Activated CD4-positive, alpha-beta memory T cell treated with anti-CD3 and anti-CD28 coated beads, Interleukin-2, amount 10 ng/mL, durations not matched to agents 7 days and 5 days (primary cell): ENCODE measurements at places on chromosomes 11 and 22.

GRCh38 chr11:30853439-30853838 lies 267.3 kb upstream of the MPPED2 start:
- H3K4me1 ChIP-seq = no peaks in the 10 kb centered on the region
- no peaks in the 10 kb centered on the region for H3K36me3 ChIP-seq
- no peak for DNase-seq
- no peak overlapping the region for H3K4me3 ChIP-seq

DNA sequence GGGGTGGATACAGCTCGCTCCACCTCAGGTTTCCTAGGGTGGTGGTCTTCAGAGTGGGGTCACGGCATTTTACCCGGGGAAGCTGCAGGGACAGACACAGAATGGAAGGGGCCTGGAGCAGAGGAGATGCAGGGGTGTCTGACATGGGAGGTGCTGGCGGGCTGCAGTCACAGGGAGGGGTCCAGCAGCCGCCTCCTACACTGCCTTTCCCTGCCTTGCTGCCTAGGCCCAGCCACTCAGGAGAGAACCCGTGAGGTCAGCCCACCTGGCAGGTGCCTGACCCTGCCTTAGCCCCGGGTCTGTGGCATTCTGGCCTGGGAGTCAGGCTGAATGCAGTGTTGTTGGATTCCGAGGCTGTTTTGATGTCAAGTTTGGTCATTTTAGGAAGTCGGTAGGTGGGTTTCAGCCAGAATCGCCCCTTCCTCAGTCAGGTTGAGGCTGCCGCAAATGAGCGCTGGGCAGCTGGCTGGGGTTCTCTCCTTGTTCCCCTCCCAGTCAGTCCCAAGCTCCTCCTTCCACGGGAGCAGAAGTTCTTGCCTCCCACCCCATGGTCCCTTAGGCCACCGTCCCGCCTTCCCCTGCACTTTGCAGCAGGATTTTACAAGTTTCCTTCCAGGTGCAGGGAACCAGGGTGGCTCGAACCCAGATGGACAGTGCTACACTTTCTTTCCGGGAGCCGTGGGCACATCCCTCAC lies 294.5 kb downstream of the TBC1D22A start:
- no peak for DNase-seq
- H3K4me3 ChIP-seq = no peak overlapping the region
- peaks cover 3% of the 10 kb centered on the region for H3K36me3 ChIP-seq
- peaks cover 9% of the 10 kb centered on the region for H3K4me1 ChIP-seq
- H3K27ac ChIP-seq = no peak overlapping the region

DNA sequence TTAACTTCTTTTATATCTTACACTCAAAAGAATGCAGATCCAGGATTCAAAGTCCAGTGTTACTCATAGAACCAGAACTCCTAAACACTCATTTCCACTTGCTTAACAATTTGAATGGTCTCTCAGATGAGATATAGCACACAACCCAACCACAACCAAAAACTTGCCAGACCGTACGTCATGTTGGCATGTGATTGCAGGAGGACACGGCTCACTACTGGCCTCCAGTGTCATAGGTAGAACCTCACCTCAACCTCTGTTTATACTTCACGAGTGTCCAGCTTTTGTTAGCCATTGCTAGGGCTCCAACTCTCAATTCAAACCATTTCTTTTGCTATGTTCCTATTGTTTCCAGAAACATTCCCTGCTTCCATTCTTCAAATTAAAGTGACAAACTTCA lies 58.5 kb upstream of the PDGFD start:
- no peak for DNase-seq
- no peak overlapping the region for H3K4me3 ChIP-seq

DNA sequence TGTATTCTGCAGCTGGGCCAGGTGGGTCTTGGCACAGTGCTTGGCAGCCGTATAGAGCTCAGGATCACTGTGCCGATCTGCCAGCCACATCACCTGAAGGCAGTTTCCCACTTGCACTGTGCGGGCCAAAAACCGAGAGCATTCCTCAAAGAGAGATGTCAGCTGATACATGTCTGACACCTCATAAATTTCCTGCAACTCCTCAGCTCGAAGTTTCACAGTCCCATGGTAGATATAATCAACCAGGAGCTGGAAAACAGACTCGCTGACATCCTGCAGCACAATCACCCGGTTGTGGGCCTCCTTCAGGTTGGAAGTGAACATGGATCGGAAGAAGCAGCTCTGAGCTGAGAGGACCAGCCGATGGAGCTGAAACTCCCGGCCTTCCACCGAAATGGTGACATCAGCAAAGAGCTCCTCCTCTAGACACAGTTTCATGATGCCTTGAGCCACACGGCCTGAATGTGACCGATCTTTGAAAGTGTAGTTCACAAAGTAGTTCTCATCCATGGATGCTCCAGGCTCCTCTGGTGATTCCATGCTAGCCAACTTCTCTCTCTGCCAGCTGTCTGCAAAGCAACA lies 1.2 kb downstream of the KBTBD4 start:
- H3K27ac ChIP-seq = no peak overlapping the region
- no peaks in the 10 kb centered on the region for H3K27me3 ChIP-seq
- peak overlapping the region; percentile 91 for H3K4me3 ChIP-seq
- peaks cover 39% of the 10 kb centered on the region for H3K4me1 ChIP-seq
- H3K36me3 ChIP-seq = peaks cover 59% of the 10 kb centered on the region

- no peak for DNase-seq
- H3K27me3 ChIP-seq = no peaks in the 10 kb centered on the region
- H3K36me3 ChIP-seq = no peaks in the 10 kb centered on the region
- no peak overlapping the region for H3K4me3 ChIP-seq
- H3K27ac ChIP-seq = no peak overlapping the region
- no peaks in the 10 kb centered on the region for H3K4me1 ChIP-seq
These were observed 4.2 kb upstream of the OR52N4 start for GRCh38 chr11:5749836-5750235.

DNA sequence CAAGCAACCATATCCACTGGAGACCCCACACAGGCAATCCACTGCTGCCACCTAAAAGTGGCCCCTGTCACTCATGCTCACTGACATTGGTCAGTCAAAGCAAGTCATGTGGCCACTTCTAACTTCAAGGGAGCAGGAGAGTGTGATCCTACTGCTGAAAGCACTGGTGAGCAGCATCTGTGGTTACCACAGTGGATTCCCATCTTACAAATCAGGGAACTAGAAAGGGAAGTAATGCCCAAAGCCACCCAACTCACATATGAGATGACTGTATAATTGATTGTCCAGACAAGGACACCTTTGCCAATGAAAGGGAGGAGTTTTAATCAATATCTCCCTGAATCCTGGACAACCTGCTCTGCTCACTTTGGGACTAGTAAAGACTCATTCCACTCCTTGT lies 17.7 kb downstream of the RCN1 start:
- no peak for DNase-seq
- H3K27ac ChIP-seq = no peak overlapping the region
- H3K4me1 ChIP-seq = peaks cover 4% of the 10 kb centered on the region
- no peak overlapping the region for H3K4me3 ChIP-seq

GRCh38 chr11:36455658-36456111 lies 54.4 kb downstream of the TRAF6 start:
- H3K4me3 ChIP-seq = no peak overlapping the region
- peaks cover 49% of the 10 kb centered on the region for H3K4me1 ChIP-seq
- H3K36me3 ChIP-seq = peaks cover 27% of the 10 kb centered on the region
- no peak for DNase-seq
- no peak overlapping the region for H3K27ac ChIP-seq
- peaks cover 9% of the 10 kb centered on the region for H3K27me3 ChIP-seq

GRCh38 chr22:37298748-37299495 lies 16.6 kb downstream of the CYTH4 start:
- peaks cover 88% of the 10 kb centered on the region for H3K36me3 ChIP-seq
- DNase-seq = no peak
- H3K27me3 ChIP-seq = no peaks in the 10 kb centered on the region

DNA sequence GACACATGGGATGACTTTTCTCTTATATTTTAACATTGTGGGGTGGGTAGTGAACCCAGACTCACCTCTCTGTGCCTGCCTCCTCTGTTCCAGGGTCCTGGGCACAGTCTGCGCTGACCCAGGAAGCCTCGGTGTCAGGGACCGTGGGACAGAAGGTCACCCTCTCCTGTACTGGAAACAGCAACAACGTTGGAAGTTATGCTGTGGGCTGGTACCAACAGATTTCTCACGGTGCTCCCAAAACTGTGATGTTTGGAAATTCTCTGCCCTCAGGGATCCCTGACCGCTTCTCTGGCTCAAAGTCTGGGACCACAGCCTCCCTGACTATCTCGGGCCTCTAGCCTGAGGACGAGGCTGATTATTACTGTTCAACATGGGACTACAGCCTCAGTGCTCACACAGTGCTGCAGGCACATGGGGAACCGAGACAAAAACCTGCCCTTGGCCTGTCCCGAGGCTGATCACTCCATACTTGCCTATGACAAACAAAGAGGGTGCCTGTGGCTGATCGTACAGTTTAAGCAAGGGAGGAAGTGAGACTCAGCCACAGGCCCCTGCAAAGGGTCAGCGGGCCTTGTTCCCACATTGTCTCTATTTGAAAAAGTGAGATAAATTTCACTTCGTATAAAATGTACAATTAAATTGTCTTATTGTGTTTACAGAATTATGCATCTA lies 43.7 kb upstream of the TOP3B start:
- no peaks in the 10 kb centered on the region for H3K27me3 ChIP-seq
- no peaks in the 10 kb centered on the region for H3K4me1 ChIP-seq
- H3K27ac ChIP-seq = no peak overlapping the region
- DNase-seq = no peak
- H3K4me3 ChIP-seq = no peak overlapping the region

GRCh38 chr11:87712802-87713202 lies 462.4 kb downstream of the RAB38 start:
- no peaks in the 10 kb centered on the region for H3K27me3 ChIP-seq
- H3K4me1 ChIP-seq = no peaks in the 10 kb centered on the region
- no peak overlapping the region for H3K27ac ChIP-seq
- no peak overlapping the region for H3K4me3 ChIP-seq
- DNase-seq = no peak

DNA sequence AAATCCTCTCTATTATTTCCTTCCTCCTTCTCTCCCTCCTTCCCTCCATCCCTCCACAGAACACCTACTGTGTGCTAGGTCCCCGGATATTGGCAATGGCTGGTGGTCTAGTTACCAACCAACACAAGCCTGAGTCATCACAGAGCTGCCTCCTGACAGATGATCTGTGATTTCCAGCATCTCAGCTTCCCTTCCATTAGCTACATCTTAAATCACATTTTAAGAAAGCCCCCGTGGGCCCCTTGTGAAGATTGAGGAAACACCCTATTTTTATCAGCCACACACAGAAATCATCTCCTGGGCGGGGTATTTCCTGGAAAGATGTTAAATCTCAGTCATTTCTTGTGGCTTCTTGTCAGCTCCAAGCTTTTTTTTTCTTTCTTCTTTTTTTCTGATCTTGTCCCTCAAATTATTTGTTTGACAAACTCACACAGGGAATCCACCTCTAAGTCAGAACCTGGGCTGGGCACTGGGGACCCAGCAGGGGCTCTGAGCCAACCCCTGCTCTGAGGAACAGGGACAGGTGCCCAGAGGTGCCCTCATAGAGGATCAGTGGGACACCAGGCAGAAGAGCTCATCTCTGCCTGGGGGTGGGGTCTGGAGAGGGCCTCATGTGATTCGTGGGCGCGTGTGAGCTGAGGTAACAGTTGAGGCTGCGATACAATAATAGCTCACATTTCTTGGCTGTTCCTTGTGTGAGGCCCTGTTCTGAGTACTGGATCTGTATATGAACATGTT lies 42.4 kb downstream of the CACNA1I start:
- H3K4me1 ChIP-seq = peaks cover 20% of the 10 kb centered on the region
- peak overlapping the region; percentile 30 for H3K27ac ChIP-seq
- no peak overlapping the region for H3K4me3 ChIP-seq
- H3K36me3 ChIP-seq = peaks cover 2% of the 10 kb centered on the region

- DNase-seq = peak; percentile 85
- peak overlapping the region; percentile 78 for H3K4me3 ChIP-seq
- peaks cover 30% of the 10 kb centered on the region for H3K36me3 ChIP-seq
- H3K4me1 ChIP-seq = peaks cover 57% of the 10 kb centered on the region
- peak overlapping the region; percentile 100 for H3K27ac ChIP-seq
These were observed 28.8 kb downstream of the TBC1D22A start for GRCh38 chr22:46791201-46791731.

- H3K27ac ChIP-seq = no peak overlapping the region
- no peaks in the 10 kb centered on the region for H3K27me3 ChIP-seq
- peaks cover 63% of the 10 kb centered on the region for H3K36me3 ChIP-seq
- no peak overlapping the region for H3K4me3 ChIP-seq
- no peak for DNase-seq
These were observed 35.0 kb downstream of the HIRA start for GRCh38 chr22:19396561-19396933.

DNA sequence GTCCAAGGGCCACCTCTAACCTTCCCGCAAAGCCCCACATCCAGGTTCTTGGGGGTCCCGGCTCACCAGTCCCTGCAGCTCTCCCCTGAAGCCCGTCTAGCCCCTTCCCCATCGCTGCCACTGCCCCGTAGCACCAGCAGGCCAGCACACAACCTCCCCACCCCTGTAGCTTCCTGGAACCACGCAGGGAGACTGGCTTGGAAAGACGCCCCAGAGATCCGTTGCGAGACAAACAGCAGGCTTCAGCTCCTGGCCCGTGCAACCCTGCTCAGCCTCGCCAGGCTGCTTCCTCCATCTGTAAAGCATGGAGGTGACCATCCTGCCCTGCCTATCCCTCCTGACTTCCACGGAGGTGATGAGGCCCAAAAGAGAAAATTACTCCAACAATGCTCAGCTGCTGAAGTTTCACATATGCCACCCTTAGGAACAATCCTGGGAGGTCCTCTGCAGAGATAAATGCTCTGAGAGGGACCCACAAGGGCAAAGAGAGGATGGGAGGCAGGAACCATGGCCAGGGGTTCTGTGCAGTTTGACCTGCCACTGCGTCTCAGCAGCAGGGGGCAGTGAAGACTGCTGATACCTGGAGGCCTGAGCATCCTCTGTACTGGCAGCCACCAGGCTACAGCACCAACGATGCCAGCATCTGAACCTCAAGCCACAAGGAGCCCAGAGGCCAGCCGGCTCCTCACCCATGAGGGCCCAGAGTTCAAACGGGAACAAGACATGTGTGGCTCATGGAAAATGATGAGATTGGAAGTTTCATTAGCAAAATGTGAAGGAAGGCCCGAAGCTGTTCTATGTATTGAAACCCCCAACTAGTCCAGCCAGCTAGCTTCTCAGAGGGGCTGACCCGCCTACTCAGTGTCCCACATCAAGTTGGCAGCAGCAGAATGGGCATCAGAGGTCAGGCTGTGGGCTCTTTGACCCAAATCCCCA lies 16.1 kb downstream of the DGCR2 start:
- DNase-seq = peak; percentile 61
- no peak overlapping the region for H3K27ac ChIP-seq
- H3K4me1 ChIP-seq = peaks cover 40% of the 10 kb centered on the region
- H3K4me3 ChIP-seq = no peak overlapping the region

DNA sequence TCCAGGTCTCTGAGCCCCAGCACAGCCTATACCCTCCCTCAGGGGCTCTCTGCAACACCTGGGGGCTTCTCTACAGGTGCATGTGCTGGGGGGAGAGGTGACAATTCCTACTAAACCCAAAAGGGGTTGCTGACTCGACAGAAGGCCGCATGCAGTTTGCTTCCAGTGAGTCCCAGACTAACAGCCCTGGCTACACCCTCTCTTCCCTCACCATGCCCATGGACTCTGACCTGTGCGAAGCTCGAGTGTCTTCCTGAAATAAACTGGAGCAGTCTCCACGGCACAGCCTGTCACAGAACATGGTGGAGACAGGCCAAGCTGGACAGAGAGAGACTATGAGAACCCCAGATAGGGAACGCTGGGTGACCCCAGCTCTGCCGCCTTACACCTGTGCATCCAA lies 16.6 kb downstream of the PLEKHA7 start:
- no peaks in the 10 kb centered on the region for H3K4me1 ChIP-seq
- H3K4me3 ChIP-seq = no peak overlapping the region
- no peak overlapping the region for H3K27ac ChIP-seq
- H3K36me3 ChIP-seq = no peaks in the 10 kb centered on the region
- DNase-seq = no peak

- H3K4me3 ChIP-seq = peak overlapping the region; percentile 54
- H3K27me3 ChIP-seq = no peaks in the 10 kb centered on the region
- H3K36me3 ChIP-seq = peaks cover 94% of the 10 kb centered on the region
- DNase-seq = peak; percentile 92
- H3K4me1 ChIP-seq = peaks cover 85% of the 10 kb centered on the region
These were observed 61.9 kb downstream of the MED15 start for GRCh38 chr22:20569059-20570058.
